Fibroblast of villous mesenchyme (primary cell): ENCODE measurements at places on chromosomes 5 and 9.
A peak's percentile ranks its signal among the peaks of the same experiment; 100 is the strongest.

GRCh38 chr5:172010278-172010677, 3.8 kb upstream of the FBXW11 start:
- DNase-seq: peak; percentile 26

- DNase-seq: peak; percentile 71
Measured at GRCh38 chr5:75617736-75618352, 6.6 kb downstream of the ANKDD1B start.

GRCh38 chr5:135445306-135445985, 1.7 kb downstream of the DCANP1 start:
- no peak for DNase-seq

DNA sequence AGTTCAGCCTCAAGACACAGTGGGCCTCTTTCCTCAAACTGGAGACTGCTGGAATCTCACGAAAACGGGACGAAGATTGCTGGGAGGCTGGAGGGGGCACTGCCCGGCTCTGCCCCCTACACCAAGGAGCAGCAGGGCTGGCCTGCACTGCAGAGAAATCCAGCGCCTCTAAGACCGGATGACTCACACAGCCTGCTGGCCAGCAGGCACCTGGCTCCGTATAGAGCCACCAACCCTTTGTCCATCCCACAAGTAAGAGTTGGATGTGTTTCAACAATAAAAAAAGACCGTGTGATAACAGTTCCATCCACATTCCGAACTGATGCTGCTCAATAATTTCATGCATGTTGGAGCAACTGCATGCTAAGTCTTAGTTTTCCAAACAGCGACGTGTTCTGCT, 11.5 kb downstream of the CCDC127 start:
- peak; percentile 25 for DNase-seq

- DNase-seq: no peak
Measured at GRCh38 chr5:31680528-31680927, 41.6 kb downstream of the PDZD2 start.

GRCh38 chr9:99134893-99135341, 30.0 kb downstream of the TGFBR1 start:
- peak; percentile 41 for DNase-seq

- DNase-seq: no peak
Measured at GRCh38 chr5:157680239-157680638, 8.9 kb downstream of the C5orf52 start.

GRCh38 chr9:131817073-131817472, 77.2 kb upstream of the RAPGEF1 start:
- no peak for DNase-seq

DNA sequence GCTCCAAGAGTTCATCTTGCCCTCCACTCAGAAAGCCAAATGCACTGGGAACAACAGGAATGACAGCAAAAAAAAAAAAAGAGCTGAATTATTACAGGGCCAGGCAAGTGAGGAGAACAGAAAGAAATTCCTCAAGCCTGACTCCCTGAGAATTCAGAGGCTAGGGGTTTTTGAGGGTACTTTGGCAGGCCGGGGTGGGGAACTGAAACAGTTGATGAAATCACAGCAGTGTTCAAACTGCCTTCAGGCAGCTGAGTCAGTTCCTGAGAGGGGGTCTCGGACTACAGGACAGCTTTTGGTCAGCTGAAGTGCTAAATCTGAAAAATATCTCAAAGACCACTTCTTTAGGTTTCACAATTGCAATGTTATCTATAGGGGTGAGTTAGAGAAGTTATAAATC, 419.4 kb downstream of the SEMA5A start:
- no peak for DNase-seq

DNA sequence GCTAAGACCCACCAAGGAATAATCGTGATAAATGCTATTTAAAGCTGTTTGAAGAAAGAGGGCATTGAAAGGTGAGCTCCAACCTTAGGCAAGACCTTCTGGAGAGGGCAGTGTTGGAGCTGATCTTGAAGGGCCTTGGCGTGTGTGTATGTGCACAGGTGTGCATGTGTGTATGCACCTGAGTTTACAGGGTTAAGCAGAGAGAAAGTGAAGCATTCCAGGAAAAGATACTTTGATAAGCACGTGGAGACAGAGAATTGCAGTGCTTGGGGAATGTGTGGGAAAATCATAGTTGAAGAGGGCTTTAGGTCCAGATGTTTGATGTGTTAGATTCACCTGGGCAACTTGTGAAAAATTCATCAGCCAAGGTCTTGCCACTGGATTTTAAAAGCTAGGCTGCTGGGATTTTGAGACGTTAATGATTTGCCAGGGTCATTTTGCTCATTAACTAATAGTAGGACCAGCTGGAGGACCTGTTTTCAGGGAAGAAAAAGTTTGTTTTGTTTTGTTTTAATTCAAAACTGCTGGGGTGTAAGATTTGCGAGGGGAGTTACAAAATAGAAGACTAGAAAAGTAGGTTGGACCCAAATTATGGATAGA, 78.3 kb upstream of the ANKRD55 start:
- DNase-seq: no peak

- DNase-seq: no peak
Measured at GRCh38 chr5:78640662-78641474, 7.7 kb downstream of the LHFPL2 start.

DNA sequence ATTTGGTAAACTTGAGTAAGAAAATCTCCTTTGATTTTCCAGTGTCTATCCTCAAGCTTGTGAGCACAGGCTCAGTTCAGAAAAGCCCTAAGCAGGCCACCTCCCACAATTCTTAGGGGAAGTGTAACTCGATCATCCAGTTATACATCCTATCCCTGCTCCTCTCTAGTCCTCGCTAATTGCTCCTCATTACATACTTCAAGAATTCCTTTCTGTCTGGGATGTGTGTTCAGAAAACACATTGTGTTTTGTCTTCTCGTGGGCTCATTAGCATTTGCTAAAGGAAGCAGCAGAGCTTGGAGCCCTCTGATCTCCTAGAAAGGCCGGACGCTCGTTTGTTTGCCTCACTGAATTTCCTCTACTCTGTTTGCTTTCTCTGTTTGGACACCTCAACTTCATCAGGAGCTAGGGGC, 268.2 kb upstream of the RFX3 start:
- DNase-seq: peak; percentile 60

GRCh38 chr5:7754997-7755596, 95.8 kb downstream of the CFAP90 start:
- DNase-seq: peak; percentile 30

DNA sequence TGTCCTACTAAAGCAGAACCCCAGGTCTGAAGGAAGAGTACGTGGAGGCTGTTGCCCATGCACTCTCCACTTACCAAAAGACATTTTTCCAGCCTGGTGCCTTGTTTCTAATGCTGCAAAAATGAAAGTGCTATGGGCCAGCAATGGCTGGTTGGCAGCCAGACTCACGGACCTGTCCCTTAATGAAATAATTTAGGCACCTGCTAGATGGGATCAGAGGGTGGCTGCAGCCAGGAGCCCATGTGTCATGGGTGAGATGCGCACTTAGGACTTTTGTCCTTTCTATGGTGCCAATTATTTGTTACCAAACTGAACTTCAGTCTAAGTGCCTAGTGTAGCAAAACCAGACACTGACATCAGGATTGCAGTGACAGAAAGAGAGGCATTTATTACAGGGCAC, 276.3 kb downstream of the YTHDC2 start:
- DNase-seq: no peak

- no peak for DNase-seq
Measured at GRCh38 chr9:32385885-32386283, 1.4 kb downstream of the ACO1 start.

- DNase-seq: no peak
Measured at GRCh38 chr5:155969537-155969936, 357.4 kb upstream of the SGCD start.

- peak; percentile 85 for DNase-seq
Measured at GRCh38 chr5:120604884-120605283, 140.8 kb downstream of the PRR16 start.
